Metanephros (tissue), 2 donors: ENCODE measurements at places on chromosomes 7 and 10. TPM values are rescaled to one million over a fixed set of nuclear protein-coding genes. Genes with fewer than 3 reads are reported as not detected.

CFAP46 gene
- total RNA-seq, result 4.6 TPM

NKX2-3 gene
- not detected for total RNA-seq

DLD gene
- total RNA-seq, result 74.3 TPM

PNLIPRP2 gene
- not detected for total RNA-seq

WDR86 gene
- 93.8 TPM for total RNA-seq

BTBD16 gene
- total RNA-seq, result 0.41 TPM

CACNB2 gene
- 3.8 TPM for total RNA-seq

HYAL4 gene
- total RNA-seq, result 0.18 TPM

HOXA13 gene
- total RNA-seq, result not detected

MACC1 gene
- 26.9 TPM for total RNA-seq

GRM8 gene
- 8.1 TPM for total RNA-seq

GDF10 gene
- total RNA-seq, result 1.6 TPM
